ENCODE measurements at places on chromosomes 7 and 10.

GRCh38 chr7:151056666-151057505 is 811 bp downstream of the CDK5 start:
- no peak for DNase-seq

DNA sequence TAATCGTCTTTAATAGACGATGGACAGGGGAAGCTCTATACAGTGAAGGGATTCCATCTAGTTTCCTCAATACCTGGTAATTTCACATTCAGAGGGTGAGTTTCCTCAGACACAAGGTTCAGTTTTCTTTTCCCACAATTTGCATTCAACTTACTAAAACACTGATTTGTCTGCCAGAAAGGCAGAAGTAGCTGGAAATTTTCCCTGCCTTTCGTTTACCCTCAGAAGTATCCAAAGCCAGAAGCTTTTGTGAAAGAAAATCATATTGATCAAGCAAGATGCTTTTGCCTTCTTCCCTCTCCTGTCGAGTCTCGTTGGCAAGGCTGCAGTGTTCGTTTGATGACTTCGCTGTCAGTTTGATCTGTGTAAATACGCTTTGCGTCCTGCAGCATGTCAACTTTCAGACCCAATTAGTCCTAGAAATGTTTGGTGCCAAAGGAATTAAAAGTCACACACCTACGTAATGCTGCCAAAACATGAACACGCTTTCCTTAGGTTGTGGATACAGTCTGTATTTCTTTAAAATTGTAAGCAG is 631.9 kb upstream of the FOXK1 start:
- no peak for DNase-seq

GRCh38 chr7:99040104-99040958 is 103.6 kb downstream of the SMURF1 start:
- peak; percentile 80 for DNase-seq

DNA sequence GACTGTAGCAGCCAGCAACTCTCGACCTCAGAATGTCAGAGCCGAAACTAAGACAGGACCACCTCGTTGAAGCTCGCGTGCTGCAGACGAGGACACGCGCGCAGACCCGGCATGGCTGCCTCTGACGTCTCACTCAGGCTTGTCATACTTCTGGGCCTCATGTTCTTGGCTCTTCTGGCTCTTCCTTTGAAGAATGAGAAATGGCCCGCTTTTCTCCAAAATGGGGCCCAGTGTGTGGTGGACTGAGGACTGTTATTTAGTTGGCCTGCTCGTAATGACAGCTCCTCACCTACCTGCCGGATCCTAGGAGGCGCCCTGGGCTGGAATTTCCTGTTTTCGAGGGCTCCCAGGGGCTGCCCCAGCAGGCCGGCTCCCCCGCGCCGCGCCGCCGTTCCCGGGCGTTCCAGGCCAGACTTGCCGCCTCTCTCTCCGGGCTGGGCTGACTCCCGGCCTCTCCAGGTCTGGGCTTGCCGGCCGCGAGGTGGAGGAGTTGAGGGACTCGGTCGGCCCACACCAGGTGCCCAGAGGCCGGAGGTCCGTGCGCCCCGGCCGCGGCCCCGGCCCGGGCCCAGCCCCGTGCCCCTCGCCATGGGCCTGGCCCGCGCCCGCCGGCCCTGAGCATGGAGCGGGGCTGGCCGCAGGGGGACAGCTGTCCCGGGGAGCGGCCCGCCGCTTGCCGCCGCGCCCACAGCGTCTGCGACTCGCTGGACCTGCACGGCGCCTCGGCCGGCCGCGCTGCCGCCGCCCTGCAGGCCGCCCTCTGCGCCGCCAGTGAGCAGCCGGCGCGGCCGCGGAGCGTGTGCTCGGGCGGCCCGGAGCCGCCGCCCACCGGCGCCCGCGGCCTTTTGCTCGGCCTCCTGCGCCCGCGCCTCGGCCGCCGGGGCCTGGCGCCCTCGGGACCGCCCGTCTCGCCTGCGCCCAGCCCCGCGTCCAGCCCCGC is 28.1 kb downstream of the AGAP3 start:
- DNase-seq, result peak; percentile 40

DNA sequence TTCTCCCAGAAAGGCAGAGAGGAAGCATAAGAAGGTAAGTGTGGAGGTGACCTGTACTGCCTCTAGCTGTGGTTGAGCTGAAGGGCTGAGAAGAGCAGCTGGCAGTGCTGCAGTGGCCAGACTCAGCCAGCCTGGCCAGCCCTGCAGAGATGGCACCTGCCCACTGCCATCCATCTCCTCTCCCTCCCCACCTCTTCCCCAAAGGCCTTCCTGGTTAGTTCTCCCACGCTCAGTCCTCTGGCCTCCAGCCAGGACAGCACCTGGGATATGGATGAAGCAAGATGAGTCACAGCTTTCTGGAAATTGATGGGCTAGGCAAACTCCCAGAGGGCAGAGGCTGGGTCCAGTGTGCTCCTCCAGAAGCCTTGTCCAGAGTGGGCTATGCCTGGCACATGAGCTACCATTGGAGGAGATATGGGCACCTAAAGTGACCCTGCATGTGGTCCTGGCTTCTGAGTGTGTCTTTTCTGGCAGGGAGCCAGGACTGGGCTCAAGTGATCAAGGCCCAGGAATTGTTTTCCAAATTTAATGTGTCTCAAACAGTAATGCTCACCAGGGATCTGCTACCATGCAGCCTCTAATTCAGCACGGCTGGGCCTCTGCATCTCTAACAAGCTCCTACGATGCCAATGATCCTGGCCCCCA is 81.0 kb upstream of the CACUL1 start:
- no peak for DNase-seq

DNA sequence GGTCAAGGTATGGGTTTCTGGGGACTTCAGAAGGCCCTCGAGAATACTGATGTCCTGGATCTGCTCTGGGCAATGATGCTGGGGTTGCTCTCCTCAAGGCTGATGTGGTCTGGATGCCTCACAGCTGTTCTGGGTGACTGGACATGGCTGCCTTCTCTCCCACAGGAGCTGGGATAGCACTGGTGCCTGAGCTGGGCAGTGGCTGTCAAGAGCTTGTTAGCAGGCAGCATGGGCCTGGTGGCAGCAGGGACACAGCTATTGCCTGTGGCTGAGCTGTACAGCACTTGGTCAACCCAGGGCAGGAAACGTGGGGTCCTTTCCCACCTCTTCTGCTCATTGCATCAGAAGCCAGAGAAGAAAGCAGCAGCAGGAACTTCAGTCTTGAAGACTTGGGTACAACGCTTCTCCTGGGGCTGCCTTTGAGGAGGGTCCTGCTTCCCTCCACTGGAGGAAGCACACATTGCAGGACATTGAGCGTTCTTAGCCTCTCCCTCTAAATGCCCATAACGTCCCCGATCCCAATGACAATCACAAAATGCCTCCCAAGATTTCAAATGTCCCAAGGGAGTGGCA is 13.0 kb downstream of the ADCYAP1R1 start:
- DNase-seq, result no peak

GRCh38 chr10:100812978-100813377 is 67.6 kb downstream of the PAX2 start:
- no peak for DNase-seq

- no peak for DNase-seq
These were observed 6.6 kb downstream of the CPA2 start for GRCh38 chr7:130273081-130273932.

GRCh38 chr7:122255454-122255853 is 49.1 kb downstream of the FEZF1 start:
- no peak for DNase-seq

DNA sequence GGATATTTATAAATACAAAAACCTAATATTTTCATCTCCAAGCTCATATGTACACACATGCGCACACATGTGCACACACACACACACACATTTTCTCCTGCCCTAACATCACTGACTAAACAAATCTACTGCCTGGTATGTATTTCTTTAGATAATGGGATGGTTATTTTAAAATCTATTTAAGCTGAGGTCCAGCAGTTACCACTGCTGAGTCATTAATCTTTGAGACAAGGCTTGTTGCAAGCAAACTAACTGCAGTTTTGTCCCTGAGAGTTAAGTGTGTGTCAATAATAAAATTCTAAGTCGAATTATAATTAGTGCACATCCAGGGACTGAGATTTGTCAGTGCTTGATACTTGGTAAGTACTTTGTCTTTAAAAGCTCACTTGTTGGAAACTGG is 135.1 kb downstream of the VPS50 start:
- DNase-seq, result no peak

GRCh38 chr7:141945356-141945755 is 1.4 kb downstream of the CLEC5A start:
- peak; percentile 74 for DNase-seq

DNA sequence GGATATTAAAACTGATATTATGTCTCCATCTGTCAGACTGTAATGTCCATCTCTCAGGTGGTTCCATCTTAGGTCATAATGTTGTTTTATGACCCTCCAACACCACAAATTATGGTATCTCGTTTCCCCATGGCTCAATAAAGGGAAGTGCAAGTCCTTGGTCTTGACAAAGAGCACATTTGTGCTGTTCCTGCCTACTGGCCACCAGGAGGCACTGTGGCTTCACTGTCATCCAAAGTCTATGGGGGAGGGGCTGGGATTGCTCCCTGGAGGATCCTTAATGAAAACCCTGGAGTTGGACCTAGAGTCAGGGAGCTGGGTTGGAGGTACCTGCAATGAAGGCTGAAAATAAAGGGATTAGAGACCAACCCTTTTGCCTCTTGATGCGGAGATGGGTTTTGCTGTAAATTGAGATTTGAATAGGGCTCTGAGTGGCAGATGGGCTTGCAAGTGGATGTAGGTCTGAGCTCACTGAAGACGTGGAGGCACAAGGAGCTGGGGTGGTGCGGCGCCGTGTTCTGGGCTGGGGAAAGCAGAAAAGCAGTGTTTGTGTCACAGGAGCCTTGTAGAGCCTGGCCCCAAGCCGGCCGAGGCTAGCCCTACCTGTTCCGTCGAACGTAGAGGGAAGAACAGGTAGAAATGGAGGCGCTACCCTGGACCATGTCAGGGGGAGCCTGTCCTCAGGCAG is 180.5 kb upstream of the PRSS58 start:
- DNase-seq, result peak; percentile 57

- no peak for DNase-seq
These were observed 35.0 kb downstream of the INPP5A start for GRCh38 chr10:132572545-132572937.

- peak; percentile 5 for DNase-seq
These were observed 398.5 kb downstream of the PCDH15 start for GRCh38 chr10:54402576-54402975.

DNA sequence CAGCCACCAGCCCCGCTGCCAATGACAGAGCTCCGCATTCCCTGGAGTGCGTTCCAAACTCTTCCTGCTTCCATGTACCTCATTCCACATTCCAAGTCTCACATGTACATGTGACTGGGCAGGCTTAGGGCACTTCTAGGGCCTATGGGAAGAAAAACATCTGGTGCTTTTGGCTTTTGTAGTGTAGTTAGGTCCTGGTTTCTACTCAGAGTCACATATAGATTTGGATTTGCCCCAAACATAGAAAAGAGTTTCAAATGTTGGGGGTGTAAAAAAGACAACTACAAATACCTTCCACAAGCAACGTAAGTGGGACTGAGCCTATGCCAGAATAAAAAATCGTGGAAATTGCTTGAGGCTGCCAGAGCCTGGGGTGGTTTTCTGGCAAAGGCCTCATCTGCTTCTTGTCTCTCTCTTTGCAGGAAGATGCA is 84.1 kb downstream of the ZNF467 start:
- DNase-seq, result no peak

- no peak for DNase-seq
These were observed 134.8 kb upstream of the ZMIZ1 start for GRCh38 chr10:78933828-78934531.

GRCh38 chr10:3538656-3539531 is 246.1 kb downstream of the KLF6 start:
- DNase-seq, result peak; percentile 48

DNA sequence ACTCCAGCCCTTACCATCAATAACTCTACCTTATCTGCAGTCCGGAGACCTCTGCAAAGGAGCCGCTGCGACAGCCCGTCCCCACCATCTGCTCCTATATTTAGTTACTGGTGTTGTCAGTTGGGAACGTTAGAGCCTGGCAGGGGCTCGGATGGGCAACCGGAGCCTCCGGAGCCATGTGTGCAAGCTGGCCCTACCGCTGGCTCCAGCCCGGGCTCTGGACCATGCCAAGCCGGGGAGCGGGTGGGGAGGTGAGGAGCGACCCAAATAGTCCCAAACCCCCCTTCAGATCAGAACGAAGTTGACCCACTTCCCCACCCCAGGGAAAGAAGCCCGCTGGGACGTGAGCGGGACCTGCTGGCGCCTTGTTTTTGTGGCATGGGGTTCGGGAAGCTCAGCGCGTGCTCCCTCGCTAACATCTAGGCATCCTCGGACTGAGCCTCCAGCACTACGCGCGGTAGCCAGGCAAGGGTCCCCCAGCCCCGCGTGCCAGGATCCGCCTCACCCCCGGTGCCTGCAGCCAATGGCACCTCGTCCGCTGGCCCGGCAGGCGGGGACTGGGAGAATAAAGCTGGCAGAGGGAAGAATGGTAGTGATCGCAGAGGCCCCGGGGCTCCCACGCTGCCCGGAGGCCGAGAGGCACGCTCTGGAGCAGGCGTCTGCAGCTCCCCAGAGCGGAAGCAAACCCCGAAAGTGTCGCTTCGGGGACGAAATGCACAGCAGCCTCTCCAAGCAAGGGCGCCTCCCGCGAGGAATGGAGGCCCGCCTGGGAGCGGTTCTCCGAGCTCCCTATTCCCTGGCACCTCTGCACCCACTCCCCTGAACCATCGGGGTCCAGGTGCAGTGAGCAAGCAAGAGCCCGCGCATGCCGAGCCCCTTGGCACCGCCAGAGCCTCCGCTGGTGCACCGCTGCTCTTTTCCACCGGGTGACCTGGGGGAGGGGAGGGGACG is 679 bp downstream of the LRRC20 start:
- peak; percentile 45 for DNase-seq

DNA sequence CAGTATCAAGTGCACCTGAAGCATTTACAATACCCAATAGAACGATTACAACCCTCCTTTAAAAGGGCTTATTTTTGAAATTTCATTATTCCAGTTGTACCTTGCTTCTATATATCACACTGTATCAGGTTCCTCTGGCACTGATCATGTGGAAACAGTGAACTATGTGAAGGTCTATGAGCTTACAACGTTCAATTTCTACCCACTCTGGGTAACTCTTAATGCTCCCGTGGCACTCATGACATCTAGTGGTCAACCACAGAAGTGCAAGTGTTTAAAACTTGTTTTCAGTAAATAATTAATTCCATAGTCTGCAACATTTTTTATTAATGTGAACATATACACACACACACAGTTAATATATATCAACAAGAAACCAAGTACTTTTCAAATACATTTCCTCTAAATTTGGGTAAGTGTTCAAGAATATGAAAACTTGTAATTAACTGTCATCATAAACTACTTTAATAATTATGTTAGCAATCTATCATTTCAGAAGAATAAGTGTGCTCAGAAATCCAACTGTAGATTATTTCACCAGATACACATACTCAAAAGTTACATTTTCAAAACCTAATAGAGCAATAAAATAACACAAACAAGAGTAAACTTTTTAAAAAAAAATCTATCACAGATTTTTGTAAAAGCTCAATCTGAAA is 61.0 kb downstream of the MPP7 start:
- DNase-seq, result peak; percentile 71

- peak; percentile 68 for DNase-seq
These were observed 220.9 kb upstream of the MKLN1 start for GRCh38 chr7:131106681-131107336.

GRCh38 chr7:45703373-45703821 is 129.2 kb downstream of the ADCY1 start:
- DNase-seq, result no peak

- no peak for DNase-seq
These were observed 5.6 kb upstream of the AQP1 start for GRCh38 chr7:30906014-30906413.
